ENCODE measurements at places on chromosomes 13 and 19. TPM values are rescaled to one million over a fixed set of nuclear protein-coding genes. Genes with fewer than 3 reads are reported as not detected.

Gene FLT3LG
- 3.1 TPM for total RNA-seq

DNA sequence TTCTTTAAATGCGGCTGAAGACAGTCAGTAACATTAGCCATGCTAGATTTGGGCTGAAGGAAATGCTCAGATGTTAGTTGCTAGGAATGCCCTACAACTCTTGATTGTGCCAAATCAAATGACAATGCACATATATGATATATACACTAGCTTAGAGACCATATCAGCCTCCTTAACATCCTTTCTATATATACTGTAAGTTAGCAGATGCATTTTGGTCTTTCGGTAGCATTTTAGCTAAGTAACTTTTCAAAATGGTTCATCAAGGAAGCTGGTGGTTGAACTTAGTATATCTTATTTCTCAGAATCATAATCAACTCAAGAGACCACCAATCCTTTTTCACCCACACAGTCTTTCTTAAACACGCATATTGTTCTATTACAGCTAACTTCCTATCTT is 14.1 kb upstream of the ENOX1 start:
- no peak for DNase-seq
- peaks cover 4% of the 10 kb centered on the region for H3K4me1 ChIP-seq
- H3K4me3 ChIP-seq: no peak overlapping the region
- no peak overlapping the region for H3K27ac ChIP-seq

- H3K4me1 ChIP-seq: peaks cover 31% of the 10 kb centered on the region
- DNase-seq: no peak
- H3K27me3 ChIP-seq: no peaks in the 10 kb centered on the region
- peak overlapping the region; percentile 44 for H3K27ac ChIP-seq
- no peak overlapping the region for H3K4me3 ChIP-seq
These were observed 11.2 kb upstream of the ARHGEF18 start for GRCh38 chr19:7337380-7338194.

Gene RGCC
- total RNA-seq: 45.8 TPM

Gene TEAD2
- total RNA-seq: 44.1 TPM

DNA sequence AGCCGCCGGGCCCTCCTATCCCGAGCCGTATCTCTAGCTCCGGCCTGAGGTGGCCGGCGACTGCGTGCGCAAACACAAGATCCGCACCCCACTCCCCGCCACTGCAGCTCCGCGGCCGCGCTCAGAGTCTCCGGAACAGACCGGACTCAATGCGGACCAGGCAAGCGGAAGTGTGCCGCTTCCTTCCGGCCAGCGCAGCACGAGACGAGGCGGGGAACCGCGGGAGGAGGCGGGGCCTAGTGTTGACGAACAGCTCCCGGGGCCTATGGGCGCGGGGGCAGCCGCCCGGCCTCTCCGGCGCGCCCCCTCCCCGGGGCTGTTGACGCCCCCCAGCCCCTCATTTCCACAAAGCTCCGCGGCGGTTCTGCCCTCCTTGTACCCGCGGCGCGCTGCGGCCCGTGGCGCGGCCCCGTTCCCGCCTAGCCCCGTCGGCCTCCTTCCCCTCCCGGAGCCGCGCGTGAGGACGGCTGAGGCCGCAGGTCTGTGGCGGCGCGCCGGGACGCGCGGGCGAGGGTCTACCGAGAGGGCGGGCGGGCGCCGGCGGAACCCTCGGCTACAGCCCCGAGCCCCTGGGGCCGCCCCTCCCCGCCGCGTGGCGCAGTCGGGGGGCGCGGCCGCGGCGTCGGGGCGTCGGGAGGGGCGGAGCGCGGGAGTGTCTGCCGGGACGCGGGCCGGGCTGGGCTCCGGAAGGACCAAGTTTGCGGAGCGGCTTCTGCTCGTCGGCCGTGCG is at the start of gene DPY19L3:
TSS of gene DPY19L3 (plus strand) at position 340 of the 730 bp plus-strand sequence. CDS start 2,484 bp downstream, outside the sequence.
- H3K27me3 ChIP-seq: no peaks in the 10 kb centered on the region
- H3K27ac ChIP-seq: peak within 1 kb of the TSS; percentile 96
- peaks cover 15% of the 10 kb centered on the region for H3K36me3 ChIP-seq

- H3K27ac ChIP-seq: peak overlapping the region; percentile 90
- H3K4me3 ChIP-seq: no peak overlapping the region
- H3K36me3 ChIP-seq: peaks cover 24% of the 10 kb centered on the region
- DNase-seq: no peak
- H3K27me3 ChIP-seq: no peaks in the 10 kb centered on the region
These were observed 1.2 kb upstream of the BABAM1 start for GRCh38 chr19:17266026-17266425.

Gene VSTM2B
- total RNA-seq: not detected
